ENCODE measurements at places on chromosomes 7 and 10.

DNA sequence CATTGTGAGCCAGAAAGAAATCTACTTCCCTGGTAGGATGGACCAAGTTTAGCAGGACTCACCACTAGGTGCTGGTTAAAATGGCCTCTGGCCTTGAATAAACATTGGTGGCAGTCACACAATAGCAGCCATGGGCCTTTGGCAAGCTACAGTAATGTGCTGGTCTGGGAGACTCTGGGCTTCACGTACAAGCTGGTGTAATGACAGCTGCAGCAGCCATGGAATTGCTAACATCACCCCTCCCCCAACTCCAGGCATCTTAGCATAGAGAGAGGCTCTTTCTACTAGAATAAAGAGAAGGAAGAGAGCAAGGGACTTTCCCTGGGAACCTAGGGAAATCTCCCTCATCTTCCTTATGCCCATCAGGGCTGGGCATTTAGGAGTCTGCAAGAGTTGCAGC is 205.1 kb upstream of the SEMA3A start:
- no peak for DNase-seq

DNA sequence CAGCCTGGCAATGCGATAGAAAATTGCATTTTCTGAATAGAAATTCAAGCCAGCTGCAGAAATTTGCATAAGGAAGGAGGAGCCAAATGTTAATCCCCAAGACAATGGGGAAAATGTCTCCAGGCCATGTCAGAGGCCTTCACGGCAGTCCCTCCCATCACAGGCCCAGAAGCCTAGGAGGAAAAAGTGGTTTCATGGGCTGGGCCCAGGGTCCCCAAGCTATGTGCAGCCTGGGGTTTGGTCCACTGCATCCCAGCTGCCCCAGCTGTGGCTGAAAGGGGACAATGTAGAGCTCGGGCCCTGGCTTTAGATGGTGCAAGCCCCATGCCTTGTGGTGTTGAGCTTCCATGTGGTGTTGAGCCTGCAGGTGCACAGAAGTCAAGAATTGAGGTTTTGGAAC is 10.0 kb upstream of the GARIN1A start:
- no peak for DNase-seq

- peak; percentile 57 for DNase-seq
These were observed 35.7 kb downstream of the P4HA1 start for GRCh38 chr10:73060738-73061635.

DNA sequence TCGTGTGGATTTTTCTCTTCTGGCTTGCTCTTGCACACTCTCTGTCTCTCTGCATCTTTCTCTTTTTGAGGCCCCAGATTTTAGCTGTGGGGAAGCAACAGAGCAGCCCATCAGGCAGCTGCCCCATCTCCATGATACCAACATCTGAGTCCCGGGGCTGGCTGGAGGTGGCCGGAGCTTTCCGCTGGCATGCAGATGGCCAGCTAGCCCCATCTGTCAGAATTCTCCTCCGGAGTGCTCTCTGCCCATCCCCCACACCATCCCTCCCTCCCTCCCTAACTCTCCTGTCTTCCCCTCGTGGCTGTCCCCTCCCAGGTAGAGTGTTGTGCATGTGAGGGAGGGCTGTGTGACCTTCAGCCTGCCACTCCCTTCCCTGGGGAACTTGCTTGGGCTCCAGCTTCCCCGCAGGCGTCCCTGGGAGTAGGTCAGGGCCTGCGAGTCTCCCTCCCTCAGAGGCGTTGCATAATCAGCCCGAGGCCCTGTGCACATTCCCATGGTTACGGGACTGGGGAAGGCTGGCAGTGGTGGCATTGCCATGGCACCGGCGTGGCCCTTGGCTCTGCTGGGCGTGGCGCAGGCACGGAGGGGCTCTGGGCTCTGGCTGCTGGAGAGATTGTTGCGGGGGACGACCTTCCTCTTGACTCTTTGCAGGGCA is 24.7 kb downstream of the GHRHR start:
- DNase-seq = no peak

DNA sequence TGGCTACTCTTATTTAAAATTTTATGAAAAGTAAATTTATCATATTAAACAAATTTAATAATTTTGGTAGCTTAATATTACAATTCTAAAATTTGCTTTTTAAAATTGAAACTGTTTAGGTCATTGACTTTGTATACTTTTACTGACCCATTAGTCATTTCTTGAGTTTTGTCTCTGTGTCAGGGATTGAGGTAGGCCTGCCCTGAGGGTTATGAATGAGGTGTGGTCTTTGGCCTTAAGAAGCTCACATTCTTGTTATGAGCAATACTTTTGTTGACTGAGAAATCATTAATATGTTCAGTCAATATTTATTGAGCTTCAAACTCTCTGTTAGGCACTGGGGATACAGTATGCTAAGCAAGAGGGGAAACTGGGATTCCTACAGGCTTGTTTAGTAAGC is 47.0 kb upstream of the RPA3 start:
- no peak for DNase-seq

GRCh38 chr10:63205421-63205820 is 72.3 kb downstream of the NRBF2 start:
- DNase-seq = no peak

DNA sequence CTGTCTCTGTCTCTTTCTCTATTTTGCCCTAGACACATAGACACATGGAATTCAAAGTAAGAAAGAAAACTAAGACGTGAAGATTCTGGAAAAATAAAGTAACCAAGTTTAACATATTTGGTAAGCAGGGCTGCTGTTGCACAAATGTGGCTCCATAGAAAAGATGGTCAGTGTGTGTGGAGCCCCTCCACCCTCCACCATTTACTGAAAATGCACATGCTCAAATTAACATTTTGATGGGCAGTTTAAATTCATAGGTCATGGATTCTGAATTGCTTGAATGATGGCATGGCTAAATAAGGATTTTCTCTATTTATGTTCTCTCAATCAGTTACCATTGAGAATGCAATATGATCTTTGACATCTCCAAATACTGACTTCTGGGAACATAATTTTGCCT is 165.5 kb upstream of the CHRM2 start:
- DNase-seq = no peak

- no peak for DNase-seq
These were observed 64.4 kb upstream of the AHR start for GRCh38 chr7:17234030-17234397.

DNA sequence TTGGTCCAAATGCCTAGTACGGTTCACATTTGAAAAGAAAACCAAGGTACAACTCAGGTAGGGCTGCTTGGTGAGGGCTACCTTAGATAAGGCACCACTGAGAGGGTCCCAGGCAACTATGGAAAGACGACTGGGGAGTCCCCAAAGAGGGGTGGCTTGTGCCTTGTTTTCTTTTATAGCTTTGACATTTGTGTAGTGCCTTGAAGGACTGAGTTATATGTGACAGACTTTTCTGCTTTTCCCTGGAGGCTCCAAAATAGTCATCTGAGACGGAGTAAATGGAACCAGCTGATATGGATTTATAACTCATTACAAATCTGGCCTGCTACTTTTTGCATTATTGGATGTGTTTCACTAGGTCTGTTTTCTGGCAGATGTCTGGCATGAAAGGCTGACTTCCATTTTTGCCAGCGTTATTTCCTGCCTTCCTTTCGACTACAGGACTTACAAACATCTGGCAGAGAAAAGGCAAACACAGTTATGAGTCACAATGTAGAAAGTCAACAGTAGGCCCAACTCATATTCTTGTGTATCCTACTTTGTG is 88.2 kb upstream of the IMMP2L start:
- DNase-seq = no peak

GRCh38 chr7:28166982-28167715 is 13.4 kb downstream of the JAZF1 start:
- no peak for DNase-seq

- peak; percentile 48 for DNase-seq
These were observed 9.6 kb downstream of the CCL26 start for GRCh38 chr7:75762350-75762917.

DNA sequence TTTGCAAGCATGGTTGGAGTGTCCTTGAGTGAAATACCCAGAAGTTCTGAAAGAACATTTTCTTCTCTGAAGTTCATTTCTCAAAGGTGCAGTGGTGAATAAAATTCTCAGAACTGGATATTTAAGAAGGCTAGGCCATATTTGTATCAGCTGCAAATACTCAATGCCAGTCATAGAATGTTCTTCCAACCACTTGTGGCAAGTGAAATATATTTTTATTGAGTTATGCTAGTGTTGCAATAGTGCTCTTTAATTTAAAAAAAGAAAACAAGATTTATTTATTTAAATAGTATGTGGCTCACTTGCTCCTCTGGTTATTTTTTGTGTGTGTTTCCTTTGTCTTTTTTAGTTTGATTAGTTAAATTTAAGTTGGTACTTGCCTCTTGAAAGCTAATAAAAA is 64.5 kb downstream of the PALS2 start:
- DNase-seq = no peak

DNA sequence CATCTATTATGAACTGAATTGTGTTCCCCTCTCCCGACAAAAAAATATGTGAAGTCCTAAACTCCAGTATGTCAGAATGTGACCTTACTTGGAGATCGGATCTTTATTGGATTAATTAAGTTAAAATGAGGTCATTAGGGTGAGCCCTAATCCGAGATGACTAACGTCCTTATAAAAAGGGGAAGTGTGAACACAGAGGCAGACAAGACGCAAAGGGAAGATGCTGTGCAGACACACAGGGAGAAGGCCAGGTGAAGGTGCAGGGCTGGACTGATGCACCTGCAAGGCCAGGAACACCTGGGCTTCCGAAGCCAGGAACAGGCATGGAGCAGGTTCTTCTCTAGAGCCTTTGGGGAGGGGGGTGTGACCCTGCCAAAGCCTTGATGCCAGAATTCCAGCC is 187.8 kb downstream of the PARD3 start:
- DNase-seq = no peak

GRCh38 chr10:93993782-93994437 is at the start of gene PLCE1:
PLCE1 (plus strand) TSS chr10:93993931; CDS start chr10:94031047, 37,116 bp downstream.
- DNase-seq = peak; percentile 58

GRCh38 chr7:26398756-26399509 is 107.3 kb downstream of the SNX10 start:
- peak; percentile 63 for DNase-seq

DNA sequence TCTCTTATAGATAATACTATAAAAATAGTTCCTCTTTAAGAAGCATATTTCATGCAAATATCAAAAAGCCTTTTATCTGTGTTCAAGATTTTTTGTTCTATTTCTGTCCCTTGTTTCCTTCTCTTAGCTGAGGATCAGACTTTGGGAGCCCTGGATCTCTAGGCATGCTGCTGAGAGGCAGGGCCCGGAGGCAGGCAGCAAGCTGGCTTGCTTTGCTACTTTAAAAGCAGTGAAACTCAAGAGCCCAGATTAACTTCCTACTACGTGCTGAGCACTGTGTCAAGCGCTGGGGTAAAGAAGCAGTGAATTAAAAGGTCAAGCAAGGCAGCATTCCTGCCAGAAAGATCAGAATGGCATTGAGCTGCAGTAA is 31.0 kb upstream of the ARID5B start:
- no peak for DNase-seq

GRCh38 chr10:62724465-62724864 is 80.1 kb upstream of the ADO start:
- no peak for DNase-seq

DNA sequence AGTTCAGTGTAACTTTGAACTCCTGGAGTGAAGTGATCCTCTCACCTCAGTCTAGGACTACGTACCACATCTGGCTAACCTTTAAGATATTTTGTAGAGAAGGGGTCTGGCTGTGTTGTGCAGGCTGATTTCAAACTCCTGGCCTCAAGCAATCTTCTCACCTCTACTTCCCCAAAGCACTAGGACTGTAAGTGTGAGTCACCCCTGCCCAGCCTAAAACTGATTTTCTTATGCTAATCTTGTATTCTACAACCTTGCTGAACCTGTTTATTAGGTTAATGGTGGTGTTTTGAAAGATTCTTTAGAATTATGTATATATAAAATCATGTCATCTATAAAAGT is 58.0 kb downstream of the LCOR start:
- DNase-seq = no peak
